ENCODE measurements at places on chromosomes 6 and 20.

- DNase-seq, result peak; percentile 16
Measured at GRCh38 chr6:15864038-15864707, 201.3 kb upstream of the DTNBP1 start.

- DNase-seq, result peak; percentile 87
Measured at GRCh38 chr20:21125849-21126580, at the start of gene KIZ. KIZ (plus strand) TSS chr20:21126082; CDS start chr20:21126116, 34 bp downstream.

GRCh38 chr20:9112541-9113515 is 43.9 kb downstream of the PLCB4 start:
- peak; percentile 77 for DNase-seq

GRCh38 chr6:108465098-108465495 is 95.6 kb upstream of the FOXO3 start:
- DNase-seq, result no peak

GRCh38 chr20:18190338-18191233 is 52.9 kb downstream of the KAT14 start:
- DNase-seq, result no peak

DNA sequence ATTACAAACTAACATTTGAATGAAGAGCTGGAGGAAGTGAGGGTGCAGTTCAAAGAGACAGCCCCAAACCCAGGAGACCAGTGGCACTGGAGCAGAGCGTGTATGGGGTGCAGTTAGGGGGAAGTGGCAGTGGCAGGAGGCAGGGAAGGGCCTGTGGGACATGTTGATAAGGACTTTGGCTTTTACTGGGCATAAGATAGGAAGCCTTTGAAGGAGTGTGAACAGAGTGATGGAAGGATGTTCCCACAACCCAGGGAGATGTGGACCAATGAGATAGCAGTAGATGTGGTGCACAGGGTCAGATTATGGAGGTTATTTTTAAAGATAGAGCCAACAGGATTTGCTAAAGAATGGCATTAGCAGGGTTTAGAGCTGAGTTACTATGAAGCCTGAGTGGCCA is 56.4 kb downstream of the AIG1 start:
- no peak for DNase-seq

- DNase-seq, result no peak
Measured at GRCh38 chr20:41619360-41620100, 1.4 kb upstream of the CHD6 start.

DNA sequence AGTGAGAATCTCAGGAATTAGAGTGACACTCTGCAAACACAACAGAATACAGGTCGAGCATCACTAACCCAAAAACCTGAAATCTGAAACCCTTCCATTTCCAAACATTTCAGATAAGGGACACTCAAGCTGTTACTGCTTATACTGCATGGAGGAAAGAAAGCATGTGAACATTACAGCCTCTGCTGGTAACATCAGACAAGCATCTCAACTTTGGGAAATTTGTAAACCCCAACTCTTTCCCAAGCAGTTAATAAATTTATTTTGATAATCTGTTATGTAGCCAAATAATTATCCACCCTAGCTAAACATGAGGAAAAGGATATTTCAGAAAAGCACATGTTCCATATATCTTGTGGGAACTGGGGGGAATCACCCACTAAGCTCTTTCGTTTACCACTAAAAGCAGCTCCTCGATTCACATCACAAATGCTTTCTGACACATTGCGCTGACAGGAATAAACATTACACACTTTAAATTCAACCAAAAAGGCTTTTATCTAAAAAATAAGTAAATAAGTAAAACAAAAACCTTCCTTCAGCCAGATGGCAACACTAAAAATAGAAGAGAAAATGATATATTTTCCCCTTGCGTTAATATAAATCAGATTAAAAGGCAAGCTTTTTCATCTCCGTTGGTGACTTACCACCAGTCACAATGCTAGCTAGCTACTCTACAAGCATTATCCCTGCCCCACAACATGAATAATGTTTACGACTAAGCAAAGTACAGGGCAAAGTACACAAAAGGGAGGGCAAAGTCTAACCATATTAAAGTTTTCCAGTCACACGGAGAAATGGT is 120.8 kb downstream of the MAP7 start:
- DNase-seq, result no peak

- peak; percentile 49 for DNase-seq
Measured at GRCh38 chr6:6811128-6812009, 222.8 kb downstream of the LY86 start.

GRCh38 chr20:60117065-60117464 is 158.8 kb downstream of the CDH26 start:
- DNase-seq, result no peak

- no peak for DNase-seq
Measured at GRCh38 chr20:9743871-9744270, 95.0 kb downstream of the PAK5 start.

- no peak for DNase-seq
Measured at GRCh38 chr6:129865013-129865412, 3.9 kb upstream of the TMEM244 start.

Measured in kidney glomerular epithelial cell (primary cell).